ENCODE measurements at places on chromosomes 11 and 22.
A peak's percentile ranks its signal among the peaks of the same experiment; 100 is the strongest.

DNA sequence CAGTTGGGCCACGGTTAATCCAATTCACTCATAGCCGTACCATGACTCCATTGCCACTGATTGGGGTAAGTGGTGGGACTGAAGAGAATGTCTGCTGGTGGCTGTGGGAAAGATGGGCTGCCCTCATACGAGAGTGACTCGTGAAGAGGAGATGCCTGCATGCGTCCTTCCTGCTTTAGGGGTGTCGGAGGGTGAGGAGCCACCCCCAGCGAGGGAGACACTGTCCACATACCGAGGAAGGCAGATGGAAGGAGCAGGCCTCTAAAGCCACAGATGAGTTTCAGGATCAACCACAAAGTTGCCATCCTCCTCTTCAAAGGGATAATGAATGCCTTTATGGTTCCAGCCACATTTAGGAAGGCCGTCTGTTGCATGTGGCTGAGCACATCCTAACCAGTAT lies 83.2 kb downstream of the GRIK4 start:
- no peak for DNase-seq

DNA sequence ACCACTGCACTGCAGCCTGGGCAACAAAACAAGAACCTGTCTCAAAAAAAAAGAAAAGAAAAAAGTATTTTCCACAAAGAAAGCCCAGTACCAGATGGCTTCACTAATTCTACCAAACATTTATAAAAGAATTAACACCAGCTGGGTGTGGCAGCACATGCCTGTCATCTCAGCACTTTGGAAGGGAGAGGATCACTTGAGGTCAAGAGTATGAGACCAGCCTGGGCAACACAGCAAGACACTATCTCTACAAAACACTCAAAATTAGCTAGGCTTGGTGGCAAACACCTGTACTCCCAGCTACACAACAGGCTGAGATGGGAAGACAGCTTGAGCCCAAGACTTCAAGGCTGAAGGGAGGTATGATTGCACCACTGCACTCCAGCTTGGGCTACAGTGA lies 20.1 kb downstream of the RSF1 start:
- no peak for DNase-seq

- no peak for DNase-seq
These were observed 3.4 kb downstream of the KIAA0930 start for GRCh38 chr22:45237065-45237990.

GRCh38 chr11:22471385-22471784 lies 133.2 kb downstream of the SLC17A6 start:
- DNase-seq = no peak

GRCh38 chr22:48692734-48693376 lies 1134.8 kb downstream of the BRD1 start:
- no peak for DNase-seq

DNA sequence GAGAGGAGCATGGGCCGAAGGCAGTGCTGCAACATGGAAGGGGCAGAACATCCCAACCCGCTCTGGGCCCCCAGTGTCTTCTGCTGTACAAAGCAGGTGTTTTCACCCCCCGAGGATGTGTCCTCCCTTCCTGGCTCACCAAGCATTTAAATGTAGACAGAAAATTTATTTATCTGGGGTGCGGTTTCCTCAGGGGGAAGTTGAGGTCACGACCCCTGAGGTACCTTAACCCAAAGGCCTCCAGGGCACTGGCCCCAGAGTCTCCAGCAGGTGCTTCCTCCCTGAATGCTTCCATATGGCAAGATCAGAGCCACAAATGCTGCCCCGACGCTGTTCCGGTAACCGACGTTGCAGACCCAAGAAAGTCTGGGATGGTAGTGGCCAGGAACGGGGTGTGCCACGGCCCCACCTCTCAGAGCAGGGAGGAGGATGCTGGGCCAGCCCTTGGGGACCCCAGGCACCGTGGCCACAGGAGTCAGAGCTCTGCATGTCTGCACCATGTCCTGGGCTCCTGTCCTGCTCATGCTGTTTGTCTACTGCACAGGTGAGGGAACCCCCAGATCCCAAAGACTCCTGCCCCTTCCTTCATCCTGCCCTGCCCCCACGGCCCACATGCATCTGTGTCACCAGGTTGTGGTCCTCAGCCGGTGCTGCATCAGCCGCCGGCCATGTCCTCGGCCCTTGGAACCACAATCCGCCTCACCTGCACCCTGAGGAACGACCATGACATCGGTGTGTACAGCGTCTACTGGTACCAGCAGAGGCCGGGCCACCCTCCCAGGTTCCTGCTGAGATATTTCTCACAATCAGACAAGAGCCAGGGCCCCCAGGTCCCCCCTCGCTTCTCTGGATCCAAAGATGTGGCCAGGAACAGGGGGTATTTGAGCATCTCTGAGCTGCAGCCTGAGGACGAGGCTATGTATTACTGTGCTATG lies at the start of gene VPREB1:
TSS of gene VPREB1 (plus strand) at position 471 of the 935 bp plus-strand sequence. CDS start at position 499, 28 bp downstream.
- DNase-seq = no peak

DNA sequence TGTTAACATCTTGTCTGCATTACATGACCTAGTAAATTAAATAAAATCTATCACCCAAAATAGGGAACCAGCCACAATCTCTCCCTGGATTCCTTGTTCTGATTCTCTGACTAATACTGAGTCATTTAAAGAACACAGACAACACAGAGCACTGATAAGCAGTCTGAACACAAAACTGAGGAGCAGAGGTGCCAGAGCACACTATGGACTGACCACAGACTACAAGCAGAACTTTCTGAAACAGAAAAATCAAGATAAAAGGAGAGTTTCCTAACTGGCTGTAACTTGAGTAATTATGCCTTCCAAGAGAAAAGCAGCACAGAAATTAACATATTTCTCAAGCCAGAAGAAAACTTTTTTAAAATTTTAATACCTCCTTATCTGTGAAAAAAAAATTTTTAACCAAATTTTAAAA lies 128.8 kb downstream of the SGSM3 start:
- no peak for DNase-seq

- no peak for DNase-seq
These were observed 28.1 kb downstream of the FGF4 start for GRCh38 chr11:69746752-69747742.

DNA sequence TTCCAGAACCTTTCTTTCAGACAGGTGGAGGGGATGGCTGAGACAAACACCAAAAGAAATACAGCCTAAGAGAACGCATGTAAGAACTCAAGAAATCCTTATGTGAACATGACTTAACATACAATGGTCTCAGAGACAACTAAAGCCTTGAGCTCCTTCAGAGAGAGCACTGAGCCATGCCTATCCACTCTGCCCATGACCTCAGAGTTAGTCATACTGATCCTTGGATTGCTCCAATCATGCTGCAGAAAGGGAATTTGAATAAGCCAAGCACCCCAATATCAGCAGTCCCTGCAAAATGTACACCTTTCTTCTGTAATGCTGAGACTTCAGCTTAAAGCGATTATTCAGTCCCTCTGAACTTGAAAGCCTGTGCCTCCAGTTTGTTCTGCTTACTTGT lies 43.2 kb upstream of the CHKA start:
- no peak for DNase-seq

GRCh38 chr11:23866641-23867040 lies 630.2 kb upstream of the LUZP2 start:
- no peak for DNase-seq

- DNase-seq = no peak
These were observed 129.0 kb downstream of the NECTIN1 start for GRCh38 chr11:119599864-119600541.

DNA sequence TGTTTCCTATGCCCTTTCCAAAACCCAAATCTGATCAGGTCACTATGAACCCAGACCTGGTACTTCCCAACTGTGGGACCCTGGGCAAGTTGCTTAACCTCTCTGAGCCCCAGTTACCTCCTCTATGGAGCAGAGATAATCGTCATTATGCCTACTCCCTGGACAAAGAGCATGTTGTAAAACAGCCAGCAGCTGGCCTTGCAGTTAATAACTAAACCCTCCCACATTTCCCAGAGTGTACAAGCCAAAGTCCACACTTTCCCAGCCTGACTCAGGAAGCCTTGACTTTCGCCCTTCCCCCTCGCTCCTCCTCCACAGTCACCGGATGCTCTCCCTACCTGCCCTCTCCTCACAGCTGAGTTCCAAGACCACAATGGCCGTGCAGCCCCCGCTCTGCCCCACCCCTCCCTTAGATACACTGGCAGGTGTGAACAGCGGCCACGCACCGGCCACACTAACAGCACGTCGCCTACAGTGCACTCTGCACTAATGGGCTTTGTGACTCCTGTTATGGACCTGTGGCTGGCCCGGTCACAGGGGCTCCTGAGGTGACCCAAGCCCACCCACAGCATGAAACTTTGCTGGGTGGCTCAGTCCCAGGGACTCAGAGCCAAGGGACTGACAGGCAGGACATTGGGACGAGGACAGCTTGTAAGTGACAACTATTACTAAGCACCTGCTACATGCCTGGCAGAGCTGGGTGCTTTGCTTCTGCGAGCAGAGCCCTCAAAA lies 15.6 kb upstream of the MFNG start:
- DNase-seq = no peak

DNA sequence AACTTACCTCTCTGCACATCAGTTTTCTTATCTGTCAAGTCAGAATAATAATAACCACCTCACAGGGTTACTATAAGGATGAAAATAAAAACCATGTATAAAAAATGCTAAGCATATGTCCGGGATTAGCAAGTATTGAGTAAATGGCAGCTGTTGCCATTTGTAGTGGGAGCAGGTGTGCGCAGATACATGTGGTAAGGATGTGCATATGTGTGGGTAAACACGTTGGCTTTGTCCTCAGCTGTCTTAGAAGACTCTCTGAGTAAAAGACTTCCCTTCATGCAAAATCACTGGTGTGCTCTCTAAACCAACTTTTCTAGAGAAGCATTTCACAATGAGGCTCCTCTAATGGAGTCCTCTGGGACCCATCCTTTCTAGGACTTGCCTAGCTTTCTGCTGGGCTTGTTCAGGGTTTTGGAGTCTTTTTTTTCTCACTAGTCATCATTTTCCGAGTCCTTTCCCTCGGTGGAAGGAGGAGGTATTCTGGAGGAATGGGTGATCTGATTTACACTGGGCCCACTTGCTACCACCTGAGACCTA lies 62.4 kb downstream of the NELL1 start:
- DNase-seq = no peak

- DNase-seq = no peak
These were observed 30.4 kb upstream of the CKAP5 start for GRCh38 chr11:46876471-46876870.

DNA sequence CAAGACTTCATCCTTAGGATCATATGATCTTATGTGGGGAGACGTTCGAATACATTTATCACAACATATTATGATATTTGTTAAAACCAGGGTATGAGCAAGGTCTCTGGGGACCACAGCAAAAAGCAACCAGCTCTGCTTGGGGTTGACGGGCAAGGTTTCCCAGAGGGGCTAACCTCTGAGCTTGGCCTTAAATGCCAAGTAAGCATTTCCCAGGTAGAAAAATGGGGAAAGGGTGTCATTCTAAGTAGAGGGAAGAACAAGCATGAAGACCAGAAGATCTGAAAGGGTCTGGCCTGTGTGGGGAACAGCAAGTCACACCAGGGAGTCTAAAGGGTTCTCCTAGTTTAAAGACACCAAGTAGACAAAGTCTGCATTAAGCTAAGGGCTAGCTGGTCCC lies 24.1 kb downstream of the CLMP start:
- DNase-seq = no peak

- no peak for DNase-seq
These were observed 631 bp upstream of the SNX19 start for GRCh38 chr11:130916910-130917309.

DNA sequence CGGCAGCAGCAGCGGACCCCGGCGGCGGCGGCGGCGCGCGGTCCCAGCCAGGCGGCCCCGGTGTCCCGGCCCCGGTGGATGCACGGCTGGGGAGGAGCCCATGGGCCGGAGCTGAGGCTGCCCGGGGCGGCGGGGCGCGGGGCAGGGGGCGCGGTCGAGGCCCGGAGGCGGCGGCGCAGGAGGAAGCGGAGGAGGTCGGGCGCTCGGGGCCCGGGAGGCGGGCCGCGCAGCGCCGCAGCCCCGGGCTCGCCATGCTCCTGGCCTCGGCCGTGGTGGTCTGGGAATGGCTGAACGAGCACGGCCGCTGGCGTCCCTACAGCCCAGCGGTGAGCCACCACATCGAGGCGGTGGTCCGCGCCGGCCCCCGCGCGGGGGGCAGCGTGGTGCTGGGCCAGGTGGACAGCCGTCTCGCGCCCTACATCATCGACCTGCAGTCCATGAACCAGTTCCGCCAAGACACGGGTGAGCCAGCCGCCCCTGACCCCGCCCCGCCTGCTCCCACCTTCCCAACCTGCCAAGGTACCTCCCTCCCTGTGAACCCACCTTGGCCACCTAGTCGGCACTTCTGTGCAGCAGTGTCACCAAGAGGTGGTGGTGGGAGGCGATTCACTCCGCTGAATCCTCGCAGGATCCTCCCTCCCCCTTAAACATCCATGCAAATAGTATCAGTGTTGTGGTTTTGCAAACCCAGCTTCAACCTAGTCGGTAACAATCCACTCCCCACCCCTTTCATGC lies 580 bp downstream of the DTX4 start:
- peak; percentile 5 for DNase-seq

GRCh38 chr22:37616201-37617083 lies 7.8 kb downstream of the GGA1 start:
- DNase-seq = no peak

DNA sequence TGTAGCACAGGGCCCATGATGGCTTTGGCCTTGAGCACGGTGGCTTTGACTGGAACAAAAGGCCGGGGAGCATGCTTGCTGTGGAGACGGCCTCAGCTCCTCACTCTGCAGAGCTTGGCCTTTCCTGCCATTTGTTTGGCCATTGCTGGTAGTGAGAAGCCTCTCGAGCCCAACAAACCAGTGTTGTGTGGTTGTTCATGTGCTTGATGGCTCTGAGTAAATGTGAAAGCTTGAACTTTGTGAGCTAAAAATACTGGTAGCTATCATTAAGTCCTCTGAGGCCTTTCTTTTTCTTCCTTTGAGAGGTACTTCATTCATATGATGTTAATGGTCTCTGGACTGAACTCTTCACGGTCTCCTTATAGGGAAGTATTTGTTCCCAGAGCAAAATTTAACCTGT lies 39.6 kb downstream of the NAT10 start:
- DNase-seq = no peak

GRCh38 chr11:120116966-120117365 lies 20.9 kb downstream of the TRIM29 start:
- no peak for DNase-seq

DNA sequence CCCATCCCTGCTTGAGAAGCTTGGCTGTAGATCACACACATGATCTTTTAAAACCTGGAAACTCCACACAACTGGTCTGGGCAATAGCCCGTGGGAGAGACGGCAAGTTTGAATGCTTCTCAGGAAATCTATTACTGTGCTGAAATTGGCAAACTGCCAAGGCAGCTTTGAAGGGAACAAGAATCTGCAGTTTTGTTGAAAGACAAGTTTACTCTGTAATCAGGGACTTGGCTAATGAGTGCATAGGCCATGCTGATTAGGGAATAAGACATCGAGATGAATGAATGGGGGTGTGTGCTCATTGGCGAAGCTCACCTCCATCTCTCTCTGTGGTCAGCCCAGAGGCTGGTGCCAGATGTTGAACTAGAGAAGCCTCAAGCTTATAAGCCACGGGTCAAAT lies 218.8 kb downstream of the HIPK3 start:
- no peak for DNase-seq
